ENCODE measurements at places on chromosomes 3 and 15.

GRCh38 chr3:127427156-127427555 lies 139.3 kb upstream of the PRR20G start:
- DNase-seq = no peak

DNA sequence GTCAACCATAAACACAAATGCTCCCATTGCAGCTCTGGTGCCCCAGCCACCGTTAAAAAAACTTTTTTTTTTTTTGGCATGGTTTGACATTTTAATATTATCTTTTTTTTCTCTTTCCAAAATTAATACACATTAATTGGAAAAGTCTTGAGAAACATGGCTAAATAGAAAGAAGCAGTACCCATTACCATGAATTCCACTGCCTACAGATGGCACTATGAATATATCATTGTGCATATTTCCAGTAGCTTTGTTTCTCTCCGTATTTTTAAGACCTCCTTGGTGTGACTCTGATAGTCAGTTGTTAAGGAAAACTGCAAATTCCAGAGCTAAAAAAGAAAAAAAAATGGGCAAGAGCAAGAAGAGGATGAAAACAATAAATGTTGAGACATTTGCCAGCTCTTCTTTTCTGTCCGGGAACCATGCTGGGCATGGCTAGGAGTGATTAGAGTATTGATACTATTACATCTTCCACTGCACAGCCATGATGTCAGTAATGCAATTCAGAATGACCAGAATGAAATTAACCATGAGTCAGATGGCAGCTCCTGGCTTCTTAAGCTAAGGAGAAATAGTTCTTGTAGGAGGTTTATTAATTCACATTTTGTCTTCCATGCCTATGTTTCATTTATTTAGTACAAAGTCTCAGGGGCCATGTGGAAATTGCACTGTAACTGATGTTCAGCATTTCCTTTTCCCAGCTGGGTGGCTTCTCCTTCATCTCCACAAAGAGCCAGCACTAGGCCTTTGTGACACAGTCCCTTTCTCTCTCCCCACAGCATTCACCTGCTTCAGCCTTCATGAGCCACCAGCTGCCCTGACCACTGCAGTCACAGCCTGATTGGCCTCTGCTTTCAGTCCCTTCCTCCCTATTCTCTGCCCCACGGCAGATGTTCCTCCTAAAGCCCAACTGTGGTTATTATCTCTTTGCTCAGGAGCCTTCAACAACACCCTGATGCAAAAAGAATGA lies 31.8 kb downstream of the SLC7A14 start:
- DNase-seq = no peak

GRCh38 chr3:132916096-132916495 lies 122.1 kb upstream of the TMEM108 start:
- no peak for DNase-seq

- no peak for DNase-seq
Observed at GRCh38 chr3:17076940-17077605, 192.3 kb downstream of the PLCL2 start.

- no peak for DNase-seq
Observed at GRCh38 chr3:4079339-4080195, 223.6 kb upstream of the SETMAR start.

DNA sequence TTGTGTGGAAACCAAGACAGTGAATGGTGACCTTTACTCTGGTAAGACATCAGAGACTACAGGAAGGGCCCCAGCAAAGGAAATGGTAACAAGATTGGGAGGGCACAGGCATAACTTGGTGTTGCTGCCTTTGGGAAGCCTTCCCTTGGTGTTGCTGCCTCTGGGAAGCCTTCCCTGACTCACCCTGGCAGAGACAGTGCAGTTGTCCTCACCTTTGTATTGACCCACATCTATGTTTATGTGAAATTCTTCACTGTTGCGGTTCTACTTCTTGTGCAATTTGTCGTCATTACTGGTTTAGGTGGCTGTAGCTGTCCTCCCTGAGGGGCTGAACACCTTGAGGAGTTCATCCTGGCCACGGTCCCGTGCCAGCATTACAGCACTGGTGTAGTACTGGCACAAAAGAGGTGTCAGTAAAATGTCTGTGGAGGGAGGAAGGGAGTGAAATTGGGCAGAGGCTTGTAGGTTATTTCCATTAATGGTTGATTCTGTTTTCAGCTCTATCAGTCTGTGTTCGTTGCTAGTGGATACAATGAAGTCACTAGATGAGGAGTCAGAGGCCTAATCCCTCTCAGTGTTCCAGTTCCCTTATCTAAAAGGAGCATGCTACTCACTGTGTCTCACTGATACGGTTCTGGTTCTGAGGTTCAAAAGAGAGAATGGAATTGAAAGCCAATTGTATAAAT lies 21.6 kb downstream of the IFT122 start:
- DNase-seq = no peak

DNA sequence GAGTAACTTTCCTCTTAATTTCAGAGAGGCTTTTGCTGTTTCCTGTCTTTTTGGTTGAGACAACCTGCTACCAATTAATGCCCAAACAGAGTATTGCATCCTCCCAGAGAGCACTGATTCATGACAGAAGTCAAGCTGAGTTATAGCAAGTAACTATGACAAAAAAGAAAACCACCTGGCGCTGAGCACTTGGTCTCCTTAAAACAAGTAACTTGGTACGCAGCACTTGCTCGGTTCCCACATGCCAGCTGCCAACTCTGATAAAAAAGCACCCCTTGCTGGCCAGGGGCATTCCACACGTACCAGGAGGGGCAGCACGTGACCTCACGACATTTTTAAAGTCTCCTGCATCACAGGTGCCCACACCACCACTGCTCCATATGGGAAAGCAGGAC lies 13.5 kb upstream of the MYO5C start:
- DNase-seq = no peak

GRCh38 chr3:111506435-111506834 lies 35.6 kb upstream of the CD96 start:
- no peak for DNase-seq

DNA sequence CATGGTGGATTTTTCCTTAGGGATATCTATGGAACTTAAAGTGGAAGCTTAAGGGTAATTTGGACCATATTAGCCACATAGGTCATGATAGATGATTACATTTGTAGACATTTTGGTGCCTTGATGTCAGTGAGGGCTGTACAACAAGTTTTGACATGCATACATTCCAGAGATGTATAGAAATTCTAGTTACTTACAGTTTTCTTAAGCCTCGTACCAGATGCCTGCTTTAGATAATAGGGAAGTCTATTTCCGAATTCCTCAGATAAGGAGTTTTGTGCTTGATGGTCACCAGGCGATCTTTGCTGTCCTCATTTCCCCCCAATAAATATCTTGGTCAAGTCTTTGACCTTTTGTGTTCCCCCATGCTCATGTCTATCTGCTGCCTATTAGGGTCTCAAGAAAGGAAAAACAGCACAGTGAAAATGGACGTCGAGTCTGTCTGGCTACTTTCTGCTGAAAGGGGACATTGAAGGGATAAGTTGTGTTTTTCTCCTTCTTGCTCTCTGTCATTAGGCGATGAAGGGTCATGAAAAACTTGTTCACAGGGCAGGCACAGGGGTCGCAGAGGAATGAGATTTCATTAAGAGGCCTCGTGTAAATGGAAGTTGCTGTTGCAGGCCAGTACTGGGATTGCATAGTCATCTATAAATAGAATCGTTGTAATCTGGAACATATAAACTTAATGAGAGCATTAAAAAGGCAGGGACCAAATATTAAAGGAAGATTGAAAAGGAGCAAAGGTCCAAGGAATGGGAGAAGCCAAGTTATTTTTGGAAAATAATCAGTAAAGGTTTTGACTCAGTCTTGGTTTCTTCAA lies 20.0 kb upstream of the SENP7 start:
- DNase-seq = no peak

GRCh38 chr15:29263289-29263688 lies 6.3 kb downstream of the NSMCE3 start:
- no peak for DNase-seq

DNA sequence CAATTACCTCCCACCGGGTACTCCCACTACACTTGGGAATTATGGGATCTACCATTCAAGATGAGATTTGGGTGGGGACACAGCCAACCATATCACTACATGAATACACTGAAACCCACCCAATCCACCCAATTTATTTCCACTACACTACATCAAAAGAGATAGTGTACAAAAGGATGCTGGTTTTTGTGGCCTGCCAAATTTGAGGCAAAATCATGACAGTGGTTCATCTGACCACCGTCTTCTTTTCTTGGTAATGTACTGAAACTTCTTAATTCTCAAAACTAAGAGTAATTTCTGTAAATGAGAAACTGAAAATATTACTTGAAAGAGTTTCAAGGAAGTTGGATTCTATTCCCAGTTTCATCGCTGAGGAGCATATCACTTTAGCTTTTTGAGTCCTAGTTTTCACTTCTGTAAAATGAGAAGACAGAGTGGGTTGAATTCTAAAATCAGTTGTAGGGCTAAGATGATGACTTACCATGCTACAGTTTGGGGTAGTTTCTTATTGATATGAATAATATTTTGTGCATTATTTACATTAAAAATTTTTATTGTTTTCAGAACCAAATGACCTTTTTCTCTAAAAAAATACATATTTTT lies 360.4 kb upstream of the CNTN6 start:
- DNase-seq = no peak

GRCh38 chr3:12556690-12557472 lies at the start of gene MKRN2:
TSS of gene MKRN2 (plus strand) at chr3:12557087. CDS start at chr3:12557151, 64 bp downstream.
- DNase-seq = peak; percentile 69

DNA sequence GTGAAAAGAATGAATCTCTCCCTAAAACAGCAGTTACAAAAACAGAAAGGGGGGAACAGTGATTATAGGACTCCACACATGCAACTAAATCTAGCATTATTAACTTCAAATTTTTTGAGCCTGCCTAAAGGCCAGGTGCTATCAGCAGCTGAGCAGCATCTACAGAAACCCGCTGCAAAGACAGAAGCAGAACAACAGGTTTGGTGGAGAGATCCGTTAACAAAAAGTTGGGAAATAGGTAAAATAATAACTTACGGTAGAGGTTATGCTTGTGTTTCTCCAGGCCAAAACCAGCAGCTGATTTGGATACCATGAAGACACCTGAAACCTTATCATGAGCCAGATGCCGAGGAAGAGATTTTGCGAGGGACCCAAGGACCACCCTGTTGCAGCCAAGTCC lies 201.6 kb upstream of the UBE3A start:
- no peak for DNase-seq

DNA sequence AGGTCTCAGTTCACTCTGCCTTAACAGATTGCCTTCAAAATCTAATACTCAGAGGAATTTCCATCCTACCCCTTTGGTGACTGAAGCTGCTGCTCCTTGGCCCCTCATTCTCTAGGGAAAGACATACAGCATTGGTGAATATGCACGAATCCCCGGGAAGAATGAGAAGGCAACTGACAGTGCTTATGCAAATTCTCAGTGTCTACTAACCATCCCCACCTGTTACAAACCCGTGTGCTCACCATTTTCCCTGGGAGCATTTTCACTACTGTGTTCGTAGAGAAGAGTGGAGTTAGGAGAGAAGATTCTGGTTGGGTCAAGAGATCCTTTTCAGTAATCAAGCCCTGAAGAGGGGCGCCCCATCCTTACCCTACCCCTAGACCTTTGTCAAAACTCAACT lies 37.7 kb downstream of the SYNM start:
- no peak for DNase-seq

- DNase-seq = no peak
Observed at GRCh38 chr3:46508850-46509591, 11.2 kb downstream of the RTP3 start.

GRCh38 chr3:74529145-74529544 lies 85.3 kb downstream of the CNTN3 start:
- no peak for DNase-seq

DNA sequence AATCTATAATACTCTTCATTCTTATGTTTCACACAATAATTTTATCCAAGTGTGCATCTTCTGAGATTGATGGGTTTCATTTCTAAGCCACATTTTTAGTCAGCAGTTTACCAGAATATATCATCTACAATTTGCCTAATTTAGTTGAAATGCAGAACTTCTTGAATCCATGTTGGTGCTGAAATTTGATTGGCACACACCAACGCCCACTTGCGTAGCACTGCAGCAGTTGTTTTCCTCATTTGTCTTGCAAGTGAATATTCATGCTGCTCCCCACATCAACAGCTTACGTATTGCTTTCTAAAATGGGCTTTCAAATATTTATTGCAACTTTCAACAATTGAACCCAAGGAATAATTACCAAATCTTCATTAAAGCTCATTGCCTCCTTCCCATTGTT lies 87.8 kb upstream of the CTDSPL start:
- no peak for DNase-seq

DNA sequence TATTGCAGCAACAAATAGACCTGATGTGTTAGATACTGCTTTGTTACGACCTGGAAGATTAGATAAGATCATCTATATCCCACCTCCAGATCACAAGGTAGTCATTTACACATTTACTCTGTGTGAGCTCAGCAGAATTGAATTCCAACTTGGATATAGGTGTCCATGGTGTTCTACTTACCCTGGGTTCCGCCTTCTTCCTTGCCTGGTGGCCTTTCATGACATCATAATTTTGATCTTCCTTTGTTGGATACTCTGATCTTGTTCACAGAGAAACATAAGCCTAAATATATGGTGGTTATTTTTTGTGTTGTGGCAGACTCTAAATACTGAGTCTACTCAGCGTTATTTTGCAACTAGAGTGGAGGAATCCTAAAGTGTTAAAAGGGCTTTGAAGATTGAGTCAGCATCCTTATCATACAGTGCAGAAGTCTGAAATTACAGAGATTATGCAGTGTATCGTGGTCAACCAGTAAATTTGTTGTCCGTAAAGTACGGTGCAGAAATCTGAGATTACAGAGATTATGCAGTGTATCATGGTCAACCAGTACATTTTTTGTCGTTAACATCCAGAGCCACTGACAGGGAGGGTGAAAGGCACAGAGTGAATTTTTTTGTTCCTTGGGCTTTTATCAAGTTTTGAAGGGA lies 39.1 kb upstream of the GATM start:
- no peak for DNase-seq

DNA sequence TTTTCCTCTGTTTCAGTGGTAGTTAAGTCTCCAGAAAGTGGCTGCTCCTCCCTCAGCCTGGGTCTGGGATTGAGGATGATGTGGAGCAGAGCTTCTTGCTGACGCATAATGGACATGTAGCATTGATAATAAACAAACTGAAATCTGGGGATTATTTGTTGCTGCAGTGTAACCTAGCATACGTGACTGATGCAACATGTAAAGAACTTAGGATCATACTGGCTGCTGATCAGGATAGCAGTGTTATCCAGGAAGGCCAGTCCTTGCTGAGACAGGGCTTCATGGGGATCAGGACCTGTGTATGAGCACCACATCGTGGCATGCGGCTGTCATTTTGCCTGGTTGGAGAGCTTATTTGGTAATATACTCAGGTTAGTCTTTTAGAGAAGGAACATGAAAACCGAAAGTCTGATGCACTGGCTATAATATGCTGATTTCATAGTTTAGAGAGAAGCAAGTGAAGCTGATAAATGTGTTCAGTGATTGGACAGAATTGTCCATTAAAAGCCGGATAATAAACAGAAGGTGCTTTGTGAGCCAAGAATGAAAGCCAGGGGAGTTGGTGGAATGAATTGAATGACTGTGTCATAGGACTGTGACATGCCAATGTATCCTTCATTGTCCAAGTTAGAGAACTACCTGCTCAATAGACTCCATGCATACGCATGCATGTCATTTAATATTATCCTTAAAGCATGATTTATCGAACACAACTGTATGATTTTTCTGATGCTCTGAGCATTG lies 4.1 kb downstream of the MINAR1 start:
- no peak for DNase-seq

All from GM12892 (cell line).